ENCODE measurements at places on chromosomes 4 and X. TPM values are rescaled to one million over a fixed set of nuclear protein-coding genes. Genes with fewer than 3 reads are reported as not detected.
A peak's percentile ranks its signal among the peaks of the same experiment; 100 is the strongest.

The NUP62CL gene
- polyA plus RNA-seq, result 11.6 TPM

- DNase-seq, result no peak
Measured at GRCh38 chrX:36019125-36019524, 99.6 kb downstream of the CFAP47 start.

The ARHGAP6 gene
- polyA plus RNA-seq, result 15.4 TPM

DNA sequence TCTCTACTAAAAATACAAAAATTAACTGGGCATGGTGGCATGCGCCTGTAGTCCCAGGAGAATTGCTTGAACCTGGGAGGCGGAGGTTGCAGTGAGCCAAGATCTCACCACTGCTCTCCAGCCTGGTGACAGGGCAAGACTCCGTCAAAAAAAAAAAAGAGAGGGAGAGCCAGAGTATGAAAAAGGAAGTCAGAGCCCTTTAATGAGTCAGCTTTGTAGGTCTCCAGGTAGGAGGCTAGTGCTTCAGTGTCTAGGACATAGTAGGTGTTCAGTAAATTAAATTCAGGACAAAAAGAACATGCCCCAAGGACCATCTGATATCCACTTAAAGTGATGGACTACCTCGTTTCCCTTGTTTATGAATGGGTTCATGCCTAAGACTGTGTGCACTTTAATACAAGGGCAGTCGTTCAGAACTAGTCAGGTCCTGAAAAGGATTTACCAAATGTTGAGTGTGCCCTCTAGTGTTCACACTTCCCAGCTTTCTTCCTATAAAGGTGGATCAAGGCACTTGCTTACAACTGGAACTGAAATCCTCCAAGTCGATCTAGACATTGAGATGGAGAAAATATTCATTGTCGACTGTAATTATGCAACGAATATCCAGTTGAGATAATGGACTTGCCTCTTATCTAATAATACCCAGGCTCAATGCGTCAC lies 29.0 kb downstream of the F9 start:
- peak; percentile 23 for DNase-seq

DNA sequence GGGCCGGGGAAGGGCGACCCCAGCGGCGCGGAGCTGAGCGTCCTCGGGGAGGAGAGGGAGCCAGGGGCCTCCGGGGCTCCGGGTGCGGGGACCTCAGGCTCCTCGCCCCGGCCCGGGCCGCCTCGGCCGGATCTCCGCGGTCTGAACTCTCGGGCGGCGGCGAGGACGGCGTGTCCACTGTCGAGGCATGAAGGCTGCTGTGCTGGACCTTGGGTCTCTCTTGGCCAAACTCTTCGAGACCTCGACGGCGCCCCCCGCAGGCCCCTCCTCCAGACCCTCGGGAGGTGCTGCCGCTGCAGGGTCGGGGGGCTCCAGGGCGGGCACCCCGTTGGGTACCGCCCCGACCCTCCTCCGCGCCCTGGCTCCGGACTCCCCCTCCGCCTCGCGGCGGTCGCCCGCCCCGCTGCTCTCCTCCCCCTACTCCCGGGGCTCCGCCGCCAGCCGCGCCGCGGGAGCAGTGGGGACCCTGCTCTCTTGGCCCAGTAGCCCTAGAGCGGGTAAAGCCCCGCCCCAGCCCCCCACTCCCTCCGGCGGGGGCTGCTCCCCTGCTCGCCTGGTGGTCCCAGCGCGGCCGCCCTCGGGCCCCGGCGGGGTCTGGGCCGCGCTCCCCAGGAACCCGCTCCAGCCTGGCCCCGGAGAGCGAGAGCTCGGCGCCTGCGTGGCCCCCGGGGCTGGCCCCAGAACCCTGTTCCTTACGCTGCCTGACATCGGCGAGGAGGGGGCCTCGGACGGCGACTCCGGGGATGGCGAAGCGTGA lies 564 bp downstream of the FAM149A start:
- no peak for DNase-seq

The CYBB gene
- 7.1 TPM for polyA plus RNA-seq

- no peak for DNase-seq
Measured at GRCh38 chr4:121760205-121760604, 4.8 kb downstream of the SMIM43 start.

GRCh38 chr4:150852216-150852615 lies 162.9 kb downstream of the LRBA start:
- no peak for DNase-seq

GRCh38 chr4:124946696-124947095 lies 234.2 kb upstream of the ANKRD50 start:
- DNase-seq, result no peak

- no peak for DNase-seq
Measured at GRCh38 chrX:133475521-133475920, 60.2 kb upstream of the GPC4 start.

DNA sequence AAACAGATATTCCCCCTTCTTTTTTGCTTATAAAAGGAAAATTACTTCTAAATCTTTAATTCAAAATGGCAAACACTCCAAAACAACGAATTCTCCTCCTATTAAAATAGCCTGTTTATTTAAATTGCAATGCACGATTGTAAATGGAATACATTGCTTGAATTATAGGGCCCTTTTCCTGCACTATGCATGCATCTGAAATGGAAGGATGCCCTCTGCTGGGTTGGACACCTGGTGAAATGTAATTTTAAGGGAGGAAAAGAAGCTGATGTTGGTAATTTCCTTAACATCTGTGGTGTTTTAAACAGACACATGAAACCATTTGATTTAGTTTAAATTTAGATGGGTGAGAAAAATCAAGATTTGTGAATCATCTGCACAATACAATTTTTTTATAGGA lies 72.8 kb downstream of the GRXCR1 start:
- DNase-seq, result no peak

DNA sequence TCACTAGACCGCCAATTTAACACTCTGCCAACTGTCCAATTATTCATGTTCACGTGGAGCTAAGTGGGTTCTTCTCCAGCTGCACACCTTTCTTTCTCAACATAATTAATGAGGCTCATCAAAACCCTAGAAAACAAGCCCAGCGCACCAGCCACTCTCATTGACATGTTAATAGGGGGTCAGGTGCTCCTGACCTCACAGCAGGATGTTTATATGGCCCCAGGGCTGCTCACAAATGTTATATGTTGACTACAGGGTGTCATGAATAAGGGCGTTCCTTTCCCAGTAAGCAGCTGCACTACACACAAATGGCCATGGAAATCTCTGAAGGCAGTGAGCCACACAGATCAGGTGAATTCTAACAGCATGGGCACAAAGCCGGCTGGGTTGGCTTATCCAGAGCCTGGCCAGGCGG lies 209.8 kb downstream of the MGST2 start:
- DNase-seq, result no peak

The GAB1 gene
- polyA plus RNA-seq, result 52.4 TPM

DNA sequence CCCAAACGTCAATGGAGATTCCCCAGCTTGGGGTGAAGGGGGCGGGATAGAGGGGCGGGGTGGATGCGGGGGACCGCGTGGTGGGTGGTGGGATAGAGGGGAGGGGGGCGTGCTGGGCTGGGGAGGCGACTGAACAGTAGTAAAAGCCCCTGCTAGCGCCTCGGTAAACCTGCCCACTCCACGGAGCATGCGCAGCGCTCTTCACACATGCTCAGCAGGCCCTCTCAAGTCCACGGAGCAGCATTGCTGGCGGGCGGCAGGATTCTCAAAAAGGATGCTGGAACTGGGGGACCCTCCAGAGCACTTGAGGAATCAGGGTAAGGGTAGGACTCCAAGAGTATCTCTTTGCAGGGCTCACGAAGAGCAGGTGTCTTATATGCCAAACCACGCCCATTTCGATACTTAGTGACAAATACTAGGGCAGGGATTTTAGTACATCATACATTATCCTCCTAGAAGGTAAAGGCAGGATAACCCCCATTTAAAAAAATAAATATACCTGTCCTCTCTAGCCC lies 378 bp upstream of the RPS6KA6 start:
- DNase-seq, result no peak

GRCh38 chr4:1055721-1056590 lies 44.5 kb downstream of the FGFRL1 start:
- DNase-seq, result no peak

- peak; percentile 48 for DNase-seq
Measured at GRCh38 chr4:20617678-20618396, 82.4 kb upstream of the PACRGL start.

GRCh38 chr4:48223633-48224295 lies 45.9 kb downstream of the TEC start:
- DNase-seq, result no peak

The LRRC66 gene
- 0.52 TPM for polyA plus RNA-seq

DNA sequence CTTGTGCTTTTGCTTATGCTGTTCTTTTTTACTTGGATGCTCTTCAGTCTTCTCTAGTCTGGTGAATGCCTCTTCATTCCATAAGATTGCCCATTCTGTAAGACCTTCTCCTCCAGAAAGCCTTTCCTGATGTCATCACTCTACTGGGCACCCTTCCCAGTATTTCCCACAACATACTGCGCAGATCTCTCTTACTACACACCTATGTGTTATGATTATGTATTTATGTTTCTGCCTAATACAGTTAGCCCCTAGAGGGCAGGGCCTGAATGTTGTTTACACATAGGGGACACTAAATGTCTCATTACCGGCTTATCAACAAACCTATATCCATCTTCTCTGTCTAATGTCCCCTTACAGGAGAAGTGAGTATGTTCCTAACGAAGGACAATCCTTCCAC lies 21.1 kb downstream of the AIFM1 start:
- no peak for DNase-seq

DNA sequence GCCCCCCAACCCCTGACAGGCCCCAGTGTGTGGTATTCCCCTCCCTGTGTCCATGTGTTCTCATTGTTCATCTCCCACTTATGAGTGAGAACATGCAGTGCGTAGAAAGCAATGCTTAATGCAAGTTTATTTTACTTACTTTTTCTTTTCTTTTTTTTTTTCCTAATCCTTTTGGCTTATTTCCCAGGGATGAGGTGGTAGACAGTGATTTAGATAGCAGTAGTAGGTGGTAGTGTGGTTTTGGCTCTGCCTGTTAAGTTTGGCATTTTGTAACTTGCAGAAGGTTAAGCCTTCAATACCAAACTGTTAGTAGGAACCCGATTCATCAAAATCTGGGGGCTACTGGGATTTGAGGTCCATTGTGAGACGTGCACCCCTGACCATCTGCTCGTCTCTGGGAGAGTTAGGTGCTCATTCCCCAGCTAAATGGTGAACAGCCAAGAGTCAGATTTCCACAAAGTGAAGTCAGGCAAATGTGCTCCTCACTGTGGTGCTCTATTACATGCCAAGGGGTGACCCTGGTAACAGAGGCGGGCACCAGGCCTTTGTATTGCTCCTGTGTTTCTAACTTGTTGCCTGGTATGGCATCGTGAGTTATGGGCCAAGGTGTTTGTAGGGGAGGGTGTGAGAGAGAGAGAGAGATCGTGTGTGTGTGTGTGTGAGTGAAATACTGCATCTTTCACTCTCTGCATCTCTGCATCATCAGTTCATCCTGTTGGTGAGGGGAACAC lies 70.3 kb downstream of the PHOX2B start:
- no peak for DNase-seq

GRCh38 chrX:13778916-13779315 lies 38.0 kb downstream of the GPM6B start:
- no peak for DNase-seq

DNA sequence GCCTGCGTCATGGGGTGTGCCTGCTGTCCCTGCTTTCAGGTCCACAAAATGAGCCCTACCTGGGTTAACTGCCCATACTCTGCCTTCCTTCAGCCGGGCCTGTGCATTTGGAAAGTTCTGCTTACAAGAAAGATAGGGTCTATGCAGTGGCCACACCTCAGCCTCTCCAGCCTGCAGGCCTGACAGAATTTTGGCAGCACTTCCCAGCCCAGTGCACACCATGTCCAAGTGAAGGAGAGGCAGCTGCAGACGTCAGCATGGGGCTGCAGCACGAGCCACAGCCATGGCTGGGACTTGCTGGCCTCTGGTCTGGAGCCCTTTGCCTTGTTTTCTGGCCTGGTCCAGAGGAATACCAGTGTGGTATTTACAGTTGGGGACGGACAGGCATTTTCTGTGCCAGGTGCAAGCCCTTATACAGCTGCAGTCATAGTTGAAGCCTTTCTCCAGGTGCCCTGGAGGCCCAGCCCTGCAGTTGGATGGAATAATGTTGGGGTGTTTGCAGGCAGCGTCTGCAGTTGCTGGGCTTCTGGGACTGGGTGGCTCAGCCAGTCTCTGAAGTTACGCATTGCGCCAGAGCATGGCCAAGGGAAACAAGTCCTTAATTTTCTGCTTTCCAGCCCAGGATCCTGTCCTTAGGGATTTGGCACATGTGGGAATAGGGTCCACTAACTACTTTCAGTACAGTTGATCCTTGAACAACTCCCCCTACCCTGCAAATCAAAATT lies 26.2 kb downstream of the JADE1 start:
- DNase-seq, result no peak

DNA sequence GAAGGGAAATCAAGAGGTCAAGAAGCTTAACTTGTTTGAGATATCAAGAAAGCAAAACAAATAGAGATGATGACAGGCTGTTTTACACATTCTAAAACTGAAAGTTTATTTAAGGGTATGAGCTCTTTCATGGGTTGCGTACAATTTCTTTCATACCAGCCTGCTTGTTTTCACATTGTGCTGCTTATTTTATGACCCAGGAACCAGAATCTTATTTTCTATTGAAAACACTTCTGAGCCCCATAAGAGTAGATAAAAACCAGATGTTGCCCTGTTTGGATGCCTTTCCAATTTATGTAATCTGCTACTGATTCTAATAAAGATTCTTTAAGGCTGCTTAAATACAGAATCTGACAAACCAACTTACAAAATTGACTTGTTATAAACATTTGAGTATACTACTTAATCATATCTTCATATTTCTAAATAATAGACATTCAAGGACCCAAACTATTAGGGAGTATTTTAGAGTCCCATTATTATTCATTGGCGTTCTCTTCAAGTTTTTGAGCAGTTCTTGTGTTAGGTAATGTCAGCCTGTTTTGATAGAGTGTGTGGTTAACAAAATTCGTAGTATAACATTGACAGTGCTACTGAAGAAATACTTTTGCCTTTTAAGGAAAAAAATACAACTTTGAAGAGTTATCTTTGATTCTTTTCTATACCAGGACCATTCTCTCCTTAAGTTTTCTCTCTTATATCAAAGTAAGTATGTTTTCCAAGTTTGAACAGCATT lies 74.4 kb downstream of the PDLIM5 start:
- no peak for DNase-seq

DNA sequence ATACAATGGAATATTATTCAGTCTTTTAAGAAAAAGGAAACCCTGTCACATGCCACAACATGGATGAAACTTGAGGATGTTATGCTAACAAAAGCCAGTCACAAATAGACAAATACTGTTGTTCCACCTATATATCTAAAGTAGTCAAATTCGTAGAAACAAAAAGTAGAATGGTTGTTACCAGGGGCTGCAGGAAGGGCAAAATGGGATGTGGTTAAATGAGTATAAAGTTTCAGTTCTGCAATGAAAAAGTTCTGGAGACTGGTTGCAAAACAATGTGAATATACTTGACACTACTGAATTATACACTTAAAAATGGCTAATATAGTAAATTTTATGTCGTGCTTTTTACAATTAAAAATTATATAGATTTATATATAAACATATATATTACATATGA lies 12.2 kb downstream of the SPOCK3 start:
- no peak for DNase-seq
